H7 (cell line): ENCODE measurements at places on chromosomes 4 and X. TPM values are rescaled to one million over a fixed set of nuclear protein-coding genes. Genes with fewer than 3 reads are reported as not detected.

- DNase-seq: peak; percentile 14
Measured at GRCh38 chr4:81549984-81550383, 78.3 kb upstream of the RASGEF1B start.

GRCh38 chr4:119111296-119111695, 24.3 kb upstream of the MYOZ2 start:
- no peak for DNase-seq

- no peak for DNase-seq
Measured at GRCh38 chrX:148381603-148382002, 118.8 kb upstream of the AFF2 start.

DNA sequence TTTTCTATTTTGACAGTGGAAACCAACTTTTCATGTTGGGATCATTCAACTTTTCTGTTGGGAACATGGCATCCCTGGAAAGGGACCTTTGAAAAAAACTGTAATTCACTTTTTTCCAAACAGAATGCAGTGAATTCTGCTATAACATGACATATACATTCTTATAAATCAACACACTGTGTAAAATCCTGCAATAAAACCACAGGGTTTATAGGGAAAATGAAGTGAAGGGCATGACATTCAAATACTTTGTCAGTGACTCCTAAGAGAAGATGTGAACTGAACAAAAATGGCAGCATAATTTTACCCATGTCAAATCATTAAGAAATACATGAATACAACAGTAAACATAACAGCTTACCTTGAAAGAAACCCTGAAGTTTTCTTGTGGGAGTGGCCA, 264.5 kb upstream of the ANKRD50 start:
- no peak for DNase-seq

DNA sequence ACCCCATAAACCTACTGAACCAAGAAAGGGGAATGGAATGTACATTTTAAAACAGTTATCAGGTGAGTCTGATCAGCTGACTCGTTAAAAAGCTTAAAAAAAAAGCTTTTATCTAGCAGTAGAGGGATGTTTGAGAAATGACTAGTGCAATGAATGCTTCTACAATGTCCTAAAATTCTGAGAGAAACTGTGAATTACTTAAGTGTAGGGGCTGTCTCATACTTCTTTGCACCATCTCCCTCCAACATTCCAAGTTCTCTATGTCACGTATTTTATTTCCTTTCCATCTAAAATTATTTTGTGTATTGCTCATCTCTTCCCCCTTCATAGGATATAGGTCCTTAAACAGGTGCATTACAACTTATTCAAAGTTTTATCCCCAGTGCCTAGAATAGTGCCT, 11.9 kb upstream of the AREG start:
- no peak for DNase-seq

DNA sequence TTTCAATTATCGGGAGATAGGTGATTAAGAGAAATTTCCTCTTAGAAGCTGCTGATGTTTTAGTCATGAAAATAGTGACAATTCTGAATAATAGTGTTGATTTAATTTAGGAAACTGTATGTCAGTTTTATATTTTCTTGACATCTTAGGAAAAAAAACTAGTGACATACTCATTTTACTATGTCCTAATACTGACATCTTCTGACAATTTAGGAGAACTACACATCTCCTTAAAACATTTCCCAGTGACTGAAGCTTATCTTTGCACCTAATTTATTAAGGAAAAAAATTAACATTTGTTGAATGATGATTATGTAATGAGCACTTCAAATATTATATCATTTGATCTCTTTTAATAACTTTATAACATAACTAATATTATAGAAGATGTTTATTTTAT, 42.0 kb upstream of the RBMXL3 start:
- DNase-seq: peak; percentile 3

DNA sequence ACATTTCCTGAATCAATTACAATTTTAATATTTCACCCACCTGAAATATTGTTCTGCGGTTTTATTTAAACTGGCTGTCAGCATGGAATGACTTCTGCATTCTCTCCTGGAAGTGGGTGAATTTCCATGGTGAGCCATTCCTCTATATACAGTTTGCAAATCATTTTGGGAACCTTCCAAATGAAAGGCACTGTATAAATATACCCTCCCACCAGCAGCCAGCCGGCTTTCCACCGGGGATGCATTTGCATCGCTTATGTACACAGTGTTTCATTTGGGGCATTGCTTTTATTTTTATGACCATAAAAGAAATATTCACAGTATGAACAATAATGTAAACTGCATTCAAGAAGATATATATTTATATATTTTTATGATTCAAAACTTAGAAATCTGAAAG, 4.7 kb upstream of the IL1RAPL1 start:
- no peak for DNase-seq

DNA sequence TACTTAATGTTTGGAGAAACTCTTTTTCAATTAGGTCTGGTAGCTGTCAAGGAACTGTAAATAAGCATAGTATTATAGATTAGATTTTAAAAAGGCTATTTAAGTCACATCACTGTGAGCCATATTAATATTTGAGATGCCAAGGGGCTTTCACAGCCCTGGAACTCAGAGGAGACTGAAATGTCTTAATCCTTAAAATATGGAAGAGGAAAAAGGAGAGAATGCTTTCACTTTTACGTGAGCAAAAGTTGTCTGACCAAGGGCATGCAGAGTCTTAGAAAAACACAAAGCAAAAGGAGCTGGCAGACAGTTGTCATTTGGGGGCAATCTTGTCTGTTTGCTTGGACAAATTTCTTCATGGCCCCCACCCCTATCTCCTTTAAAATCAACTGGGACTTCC, 253.2 kb upstream of the IGFBP7 start:
- no peak for DNase-seq

GRCh38 chr4:67909905-67910584, 26.2 kb upstream of the TMPRSS11D start:
- no peak for DNase-seq

GRCh38 chr4:55162396-55162795, 37.0 kb upstream of the KDR start:
- DNase-seq: no peak

- DNase-seq: no peak
Measured at GRCh38 chr4:87045659-87046058, 110.8 kb downstream of the AFF1 start.

GRCh38 chrX:148878371-148878770, 378.0 kb downstream of the AFF2 start:
- no peak for DNase-seq

GRCh38 chr4:20046931-20047677, 204.6 kb upstream of the SLIT2 start:
- DNase-seq: no peak

- no peak for DNase-seq
Measured at GRCh38 chrX:128906753-128907152, 616.5 kb downstream of the SMARCA1 start.

GRCh38 chr4:37648084-37648817, 37.9 kb downstream of the RELL1 start:
- DNase-seq: no peak

GRCh38 chrX:2715066-2715600, 24.0 kb downstream of the CD99 start:
- no peak for DNase-seq

GRCh38 chr4:21002976-21003375, 302.7 kb downstream of the PACRGL start:
- no peak for DNase-seq

The FANCB gene
- total RNA-seq: 12.2 and 15.1 TPM in 2 replicates

The IL3RA gene
- 0.07 TPM in 1 of 2 replicates, not detected in the other for total RNA-seq

The GAGE12E gene
- total RNA-seq: not detected in 2 replicates

The SMIM31 gene
- not detected in 2 replicates for total RNA-seq

The UGT2B17 gene
- total RNA-seq: not detected in 2 replicates

The CSAG1 gene
- total RNA-seq: not detected in 2 replicates

The TSPAN6 gene
- 103 and 138 TPM in 2 replicates for total RNA-seq

The TRIML1 gene
- total RNA-seq: not detected in 2 replicates

The NPY1R gene
- total RNA-seq: 1.7 and 2.9 TPM in 2 replicates

The PCDH11X gene
- 15.4 and 47.7 TPM in 2 replicates for total RNA-seq

The DKK2 gene
- total RNA-seq: not detected in 2 replicates
